ENCODE measurements at places on chromosomes 6 and 20. TPM values are rescaled to one million over a fixed set of nuclear protein-coding genes. Genes with fewer than 3 reads are reported as not detected.

Gene ZNF451
- total RNA-seq = 154 TPM

Gene FOXC1
- total RNA-seq = 6.0 TPM

Gene BPIFA1
- total RNA-seq = not detected

Gene HLA-DQA1
- not detected for total RNA-seq

DNA sequence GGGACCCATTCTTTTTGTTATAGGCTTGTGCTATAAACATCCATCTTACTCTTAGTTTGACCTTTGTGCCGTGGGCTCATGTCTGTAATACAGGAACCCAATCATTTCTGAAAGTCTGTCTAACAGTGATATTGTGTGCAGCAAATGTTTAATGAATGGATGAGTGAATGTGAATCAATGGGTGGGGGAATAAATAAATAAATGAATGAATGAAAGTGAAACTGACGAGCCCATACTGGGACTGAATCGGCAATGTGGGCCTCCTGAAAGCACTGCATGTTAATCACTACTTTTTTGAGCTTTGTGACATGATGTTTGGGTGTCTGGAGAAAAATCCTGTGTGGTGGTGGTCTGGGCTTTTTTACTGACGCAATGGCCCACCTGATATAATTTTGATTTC, 175.0 kb downstream of the GMPR start:
- no peak for DNase-seq

DNA sequence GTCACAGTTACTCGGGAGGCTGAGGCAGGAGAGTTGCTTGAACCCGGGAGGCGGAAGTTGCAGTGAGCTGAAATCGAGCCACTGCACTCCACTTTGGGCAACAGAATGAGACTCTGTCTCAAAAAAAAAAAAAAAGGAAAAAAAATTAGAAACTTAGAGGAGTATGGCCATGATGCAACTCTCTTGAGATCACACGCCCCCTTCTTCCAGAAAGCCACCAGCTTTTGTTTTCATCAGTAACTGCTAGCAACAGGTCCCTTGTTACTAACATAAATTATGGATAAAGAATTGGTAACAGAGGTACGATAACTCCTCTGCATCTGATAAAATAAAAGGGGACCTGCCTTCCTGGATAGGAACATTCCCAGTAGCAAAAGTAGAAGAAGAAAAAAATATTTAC, 308.2 kb downstream of the CD83 start:
- no peak for DNase-seq

- DNase-seq = peak; percentile 73
These were observed 278.1 kb upstream of the SASH1 start for GRCh38 chr6:148064406-148065134.

DNA sequence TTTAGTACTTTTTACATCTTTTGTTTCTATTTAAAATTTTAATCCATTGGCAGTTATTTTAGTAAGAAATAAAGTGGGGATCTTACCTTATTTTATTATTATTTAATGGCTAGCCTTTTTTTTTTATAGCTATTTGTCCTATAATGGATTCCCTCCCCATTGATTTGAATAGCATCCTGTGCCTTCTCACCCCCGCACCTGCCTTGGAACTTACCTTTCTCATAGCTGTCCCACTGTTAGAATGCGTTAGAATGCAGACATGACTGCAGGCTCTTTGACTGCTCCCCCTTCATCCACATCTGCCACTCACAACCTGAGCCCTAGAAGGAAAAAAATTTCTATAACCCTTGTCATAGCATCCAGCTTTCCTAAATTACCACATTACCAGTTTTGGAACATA, 9.1 kb downstream of the PKIB start:
- DNase-seq = no peak

GRCh38 chr6:54886932-54887584, 40.5 kb downstream of the FAM83B start:
- no peak for DNase-seq

DNA sequence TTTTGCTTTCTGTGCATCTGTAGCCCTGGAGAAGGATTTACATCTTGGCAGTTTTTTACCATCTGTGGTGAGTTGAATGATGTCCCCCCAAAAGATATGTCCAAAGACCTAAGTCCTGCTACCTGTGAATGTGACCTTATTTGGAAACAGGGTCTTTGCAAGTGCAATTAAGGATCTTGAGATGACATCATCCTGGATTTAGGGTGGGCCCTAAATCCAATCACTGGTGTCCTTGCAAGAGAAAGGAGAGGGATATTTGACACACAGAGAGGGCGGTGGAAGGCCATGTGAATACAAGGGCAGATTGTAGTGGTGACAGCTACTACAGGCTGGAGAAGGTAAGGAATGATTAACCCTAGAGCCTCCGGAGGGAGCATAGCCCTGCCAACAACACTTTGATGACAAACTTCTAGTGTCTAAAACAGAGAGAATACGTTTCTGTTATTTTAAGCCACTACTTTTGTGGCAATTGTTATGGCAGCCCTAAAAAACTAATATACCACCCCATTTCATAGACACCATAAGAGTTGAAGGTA, 35.1 kb downstream of the MKKS start:
- no peak for DNase-seq

GRCh38 chr20:4256874-4257273, 241.5 kb upstream of the RNF24 start:
- DNase-seq = no peak

- no peak for DNase-seq
These were observed 74.6 kb upstream of the RNF24 start for GRCh38 chr20:4089756-4090487.

- no peak for DNase-seq
These were observed 14.1 kb downstream of the TRMT6 start for GRCh38 chr20:5936238-5936637.

DNA sequence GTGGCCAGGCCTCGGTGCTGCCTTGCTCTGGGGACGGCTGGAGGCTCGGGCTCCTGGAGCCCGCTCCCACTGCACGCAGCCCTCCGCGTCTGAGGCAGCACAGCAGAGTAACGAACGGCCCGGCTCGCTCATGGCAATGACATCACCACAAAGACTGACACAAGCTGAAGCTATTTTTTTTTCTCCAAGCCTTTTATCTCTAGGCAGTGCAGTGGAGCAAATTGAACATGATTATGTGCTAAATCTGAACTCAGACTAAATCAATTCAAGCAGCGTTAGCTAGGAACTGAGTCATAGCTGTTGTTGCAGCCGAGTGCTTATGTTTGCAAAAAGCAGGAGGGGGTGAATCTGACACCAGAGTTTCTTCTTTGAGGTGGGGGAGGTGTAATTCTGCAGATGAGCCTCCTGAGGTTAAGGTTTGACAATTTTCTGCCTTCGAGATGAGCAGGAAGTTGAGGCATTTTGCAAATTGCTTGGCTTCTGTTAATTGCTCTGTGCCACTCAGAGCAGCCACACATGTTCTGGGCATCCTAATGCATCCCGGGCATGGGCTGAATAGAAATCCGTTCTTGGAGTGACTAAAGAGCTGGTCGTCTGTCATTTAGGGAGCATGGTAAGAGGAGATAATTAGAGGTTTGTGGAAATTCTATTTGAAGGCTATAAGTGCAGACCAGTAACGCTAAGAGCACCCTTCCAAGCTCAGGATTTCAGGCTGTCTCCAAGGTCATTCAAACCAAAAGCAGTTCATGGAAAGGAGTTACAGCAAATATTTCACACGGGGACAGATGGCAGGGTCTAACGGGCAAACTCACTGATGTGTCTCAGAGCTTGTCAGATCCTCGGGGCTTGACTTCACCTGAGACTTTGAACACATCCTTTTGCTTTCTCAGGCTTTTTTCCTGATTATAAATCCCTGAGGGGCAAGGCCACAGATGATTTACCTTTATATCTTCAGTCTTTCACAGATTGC, 155.1 kb upstream of the ENPP5 start:
- no peak for DNase-seq

DNA sequence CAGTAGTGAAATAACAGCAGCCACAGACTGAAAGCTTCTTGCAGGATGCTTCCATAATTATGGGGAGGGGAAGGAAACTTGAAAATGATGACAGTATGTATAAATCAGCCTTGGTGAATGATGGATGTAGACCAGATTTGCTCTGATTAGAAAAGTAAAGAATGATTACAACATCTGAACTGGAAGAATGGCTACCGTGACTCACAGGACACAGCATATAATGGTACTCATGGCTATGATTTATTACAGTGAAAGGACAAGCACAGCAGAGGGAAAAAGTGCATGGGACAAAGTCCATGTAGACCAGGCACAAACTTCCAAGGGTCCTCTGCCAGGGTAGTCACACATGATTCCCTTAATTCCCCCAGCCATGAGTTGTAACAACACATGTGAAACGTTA, 70.7 kb upstream of the POPDC3 start:
- DNase-seq = no peak

DNA sequence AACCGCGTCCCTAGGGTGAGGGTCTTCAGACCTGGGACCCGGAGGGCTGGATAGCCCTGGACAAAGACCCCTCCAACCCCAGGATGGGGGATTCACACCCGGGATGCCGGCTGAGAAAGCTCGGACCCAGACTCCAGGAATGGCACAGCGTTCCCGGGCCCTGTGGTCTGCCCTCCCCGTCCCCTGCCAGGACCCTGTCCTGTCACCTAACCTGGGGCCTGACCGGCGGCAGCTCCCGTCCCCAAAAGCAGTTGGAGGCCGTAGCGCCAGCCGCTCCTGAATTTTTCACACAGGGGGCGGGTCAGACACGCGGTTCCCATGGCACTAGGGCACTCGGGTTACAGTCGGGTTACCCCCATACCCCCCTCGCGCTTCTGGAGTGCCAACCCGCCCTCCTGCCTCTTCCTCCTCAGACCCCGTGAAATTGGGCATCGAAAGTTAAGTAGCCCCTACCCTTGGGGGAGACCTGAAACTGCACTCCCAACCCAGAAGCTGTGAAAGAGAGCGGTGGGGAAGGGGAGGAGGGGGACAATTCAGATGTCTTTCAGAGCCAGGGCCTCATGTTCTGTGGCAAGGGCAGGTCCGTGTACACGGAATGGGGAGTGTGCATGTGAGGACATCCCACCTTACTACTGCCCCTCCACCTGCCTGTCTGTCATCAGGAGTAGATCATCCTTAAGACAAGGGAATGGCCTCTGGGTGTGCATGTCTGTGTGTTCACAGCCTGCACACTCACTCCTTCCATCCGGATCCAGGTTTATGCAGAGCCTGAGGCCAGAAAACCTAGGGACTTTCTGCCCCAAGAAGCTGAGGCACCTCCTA, 595 bp downstream of the REM1 start:
- no peak for DNase-seq

DNA sequence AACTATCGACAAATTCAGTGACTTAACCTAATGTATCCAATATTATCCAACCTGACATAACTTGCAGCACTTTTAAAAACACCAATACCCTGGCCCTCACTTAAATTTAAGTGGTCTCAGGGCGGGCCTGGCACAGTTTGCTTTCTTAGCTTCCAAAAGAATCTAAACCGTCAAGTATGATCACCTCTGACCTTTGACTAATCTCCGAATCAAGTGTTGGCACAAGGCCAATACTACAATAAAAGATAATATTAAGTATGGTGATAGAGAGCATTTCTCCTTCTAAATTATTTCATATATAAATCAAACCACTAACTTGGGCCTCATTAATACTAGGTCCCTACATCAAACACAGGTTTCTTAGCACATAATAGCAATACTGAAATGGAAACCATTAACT, 153.0 kb downstream of the PTPRK start:
- DNase-seq = no peak

DNA sequence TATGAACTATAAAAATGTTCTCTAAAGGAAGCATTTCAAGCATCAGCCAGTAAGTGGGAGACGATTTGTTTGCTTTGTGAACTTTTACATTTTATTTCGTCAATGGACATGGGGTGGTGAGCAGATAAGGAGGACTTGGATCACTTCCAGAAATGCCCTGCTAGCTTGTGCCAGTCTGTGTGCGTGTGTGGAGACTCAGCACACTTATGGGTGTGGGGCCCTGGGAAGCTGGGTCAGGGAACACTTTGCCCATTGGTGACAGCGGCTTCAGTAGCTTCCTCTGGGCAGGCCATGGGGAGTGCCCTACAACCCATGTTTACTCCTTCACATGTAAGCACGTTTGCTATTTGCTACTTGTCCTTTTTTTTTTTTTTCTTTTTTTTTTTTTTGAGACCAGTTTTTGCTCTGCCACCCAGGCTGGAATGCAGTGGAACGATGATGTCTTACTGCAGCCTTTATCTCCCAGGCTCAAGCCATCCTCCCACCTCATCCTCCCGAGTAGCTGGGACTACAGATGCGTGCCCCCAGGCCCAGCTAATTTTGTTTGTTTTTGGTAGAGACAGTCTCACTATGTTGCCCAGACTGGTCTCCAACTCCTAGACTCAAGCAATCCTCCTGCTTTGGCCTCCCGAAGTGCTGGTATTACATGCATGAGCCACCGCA, 24.2 kb downstream of the PRDM1 start:
- DNase-seq = peak; percentile 7

DNA sequence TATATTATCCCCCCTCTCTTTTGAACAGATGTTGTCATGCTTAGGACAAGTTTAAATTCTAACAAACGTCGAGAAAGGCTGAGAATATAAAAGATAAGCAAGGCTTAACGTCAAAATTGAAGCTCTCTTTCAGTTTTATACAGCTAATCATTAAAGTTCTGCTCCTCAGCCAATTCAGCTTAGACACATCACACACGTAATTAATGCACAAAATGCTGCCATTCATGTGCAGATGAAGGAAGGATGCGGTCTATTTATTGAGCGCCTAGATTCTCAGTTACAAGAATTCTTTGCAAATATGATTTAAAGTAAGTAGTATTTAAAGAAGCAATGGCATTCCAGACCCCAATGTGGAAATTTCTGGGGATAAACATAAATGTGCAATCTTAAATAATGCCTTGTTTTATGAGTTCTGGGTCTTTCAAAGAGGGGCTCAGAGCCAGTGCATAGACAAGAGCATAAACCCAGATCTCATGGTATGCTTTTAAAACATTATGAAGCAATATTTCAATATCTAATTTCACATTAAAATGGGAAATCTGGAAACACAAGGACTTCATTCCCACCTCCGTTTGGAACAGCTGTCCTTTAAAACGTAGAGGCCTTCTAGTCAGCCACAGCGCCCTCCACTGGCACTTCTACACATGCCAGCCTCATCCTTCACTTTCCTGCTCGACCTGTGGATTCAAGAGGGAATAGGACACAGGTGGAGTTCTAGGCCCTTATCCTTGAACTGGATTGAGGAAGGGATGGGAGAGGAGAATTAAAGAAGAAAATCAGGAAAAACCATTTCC, 85.8 kb downstream of the LYRM4 start:
- peak; percentile 48 for DNase-seq

GRCh38 chr6:38906582-38906981, 142.0 kb upstream of the GLP1R start:
- no peak for DNase-seq

- DNase-seq = no peak
These were observed 133.9 kb upstream of the MYLIP start for GRCh38 chr6:15994814-15995459.

GRCh38 chr6:105482227-105482844, 79.5 kb upstream of the PREP start:
- peak; percentile 81 for DNase-seq

Measured in umbilical cord (tissue), 2 donors.